ENCODE measurements at places on chromosomes 16 and 17.
A peak's percentile ranks its signal among the peaks of the same experiment; 100 is the strongest.

- peak; percentile 63 for DNase-seq
Measured at GRCh38 chr16:10668322-10669045, 26.2 kb downstream of the TEKT5 start.

- DNase-seq = no peak
Measured at GRCh38 chr17:78537217-78537860, 39.9 kb downstream of the DNAH17 start.

DNA sequence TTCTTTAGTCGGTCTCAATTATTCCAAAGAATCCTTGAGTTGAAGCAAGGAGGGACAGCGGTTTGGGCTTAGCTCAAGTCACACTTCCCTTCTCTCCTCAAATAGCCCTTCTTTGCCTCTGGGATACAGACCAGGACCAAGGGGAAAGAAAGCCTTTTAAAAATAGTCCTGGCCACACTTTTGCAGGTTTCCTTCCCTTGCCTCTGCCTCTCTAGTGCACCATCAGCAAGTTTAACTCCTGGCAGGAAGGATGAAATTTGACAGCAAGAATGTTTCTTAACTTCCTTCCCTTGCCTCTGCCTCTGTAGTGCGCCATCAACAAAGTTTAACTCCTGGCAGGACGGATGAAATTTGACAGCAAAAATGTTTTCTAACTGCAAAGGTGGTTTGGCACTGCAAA, 7.2 kb upstream of the G6PC1 start:
- no peak for DNase-seq

DNA sequence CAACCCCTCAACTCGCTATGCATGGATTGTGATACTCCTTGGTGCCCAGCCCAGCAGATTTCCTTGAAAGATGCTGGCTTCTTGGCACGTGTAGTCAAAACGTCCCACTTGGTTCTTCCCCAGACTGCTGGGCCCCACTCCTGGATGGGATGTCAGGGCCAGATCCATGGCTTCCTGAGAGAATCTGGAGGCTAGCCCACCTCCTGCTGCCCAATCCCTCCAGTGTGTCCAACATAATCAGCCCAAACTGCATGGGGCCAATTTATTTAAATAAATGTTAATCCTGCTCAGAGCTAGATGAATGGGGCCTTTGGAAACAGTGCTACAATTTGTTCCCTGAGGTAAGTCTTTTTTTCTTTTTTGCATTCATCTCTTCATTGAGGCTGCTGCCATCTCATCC, 49.4 kb downstream of the WSB1 start:
- no peak for DNase-seq

DNA sequence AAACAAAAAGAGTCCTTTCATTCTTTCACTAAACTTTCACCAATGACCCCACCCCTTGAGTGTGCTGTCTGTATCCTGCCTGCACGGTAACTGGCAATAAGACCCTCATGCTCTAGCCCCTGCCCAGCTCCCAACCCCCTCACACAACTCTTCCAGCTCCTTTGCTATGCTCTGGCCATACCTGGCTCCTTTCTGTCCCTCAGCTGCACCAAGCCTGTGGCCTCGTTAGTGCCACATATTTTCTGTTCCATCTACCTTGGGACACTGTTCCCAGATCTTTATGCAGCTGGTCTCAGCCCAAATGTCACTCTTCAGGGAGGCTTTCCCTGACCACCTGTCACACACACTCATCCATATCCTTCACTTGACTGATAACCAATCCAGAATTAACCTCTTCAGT, 47.3 kb downstream of the C16orf82 start:
- no peak for DNase-seq

DNA sequence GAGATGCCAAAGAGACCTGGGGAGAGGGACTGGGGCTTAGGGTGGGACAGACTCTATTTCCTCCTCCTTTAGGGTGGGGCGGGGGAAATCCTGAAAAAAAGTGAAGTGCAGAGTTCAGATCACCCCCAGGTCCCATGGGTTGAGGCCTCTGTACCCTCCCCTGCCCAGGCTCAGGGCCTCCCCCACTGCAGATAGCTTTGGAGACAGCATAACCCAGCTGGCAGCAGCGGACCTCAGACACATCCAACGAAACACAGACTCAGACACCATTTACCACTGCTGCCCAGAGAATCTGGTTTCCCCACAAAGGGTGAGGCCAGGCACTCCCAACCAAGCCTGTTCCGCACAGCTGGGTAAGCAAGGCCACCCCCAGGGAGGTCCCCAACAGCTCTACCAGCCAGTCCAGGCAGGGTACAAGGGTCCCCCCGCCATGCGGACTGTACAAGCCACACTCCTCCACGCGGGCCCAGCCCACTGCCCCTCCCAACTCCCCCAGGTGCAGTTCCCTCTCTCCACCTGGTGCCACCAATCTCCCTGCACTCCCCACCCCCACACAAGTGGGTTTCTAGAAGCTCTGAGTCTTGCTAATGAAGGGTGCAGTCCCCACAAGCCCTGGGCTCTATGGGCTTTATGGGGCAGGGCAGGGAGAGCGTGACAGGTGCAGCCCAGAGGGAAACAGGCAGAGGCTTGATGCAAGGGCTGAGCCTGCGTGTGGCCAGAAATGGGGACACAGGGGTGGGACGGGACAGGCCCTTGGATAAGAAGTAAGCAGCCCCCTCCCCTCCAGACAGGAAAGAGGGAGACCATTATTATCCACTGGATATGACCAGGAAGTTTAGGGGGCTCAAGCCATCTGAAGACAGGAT, 8.9 kb downstream of the RHBDF2 start:
- no peak for DNase-seq

- DNase-seq = no peak
Measured at GRCh38 chr17:14037453-14037852, 31.9 kb upstream of the COX10 start.

DNA sequence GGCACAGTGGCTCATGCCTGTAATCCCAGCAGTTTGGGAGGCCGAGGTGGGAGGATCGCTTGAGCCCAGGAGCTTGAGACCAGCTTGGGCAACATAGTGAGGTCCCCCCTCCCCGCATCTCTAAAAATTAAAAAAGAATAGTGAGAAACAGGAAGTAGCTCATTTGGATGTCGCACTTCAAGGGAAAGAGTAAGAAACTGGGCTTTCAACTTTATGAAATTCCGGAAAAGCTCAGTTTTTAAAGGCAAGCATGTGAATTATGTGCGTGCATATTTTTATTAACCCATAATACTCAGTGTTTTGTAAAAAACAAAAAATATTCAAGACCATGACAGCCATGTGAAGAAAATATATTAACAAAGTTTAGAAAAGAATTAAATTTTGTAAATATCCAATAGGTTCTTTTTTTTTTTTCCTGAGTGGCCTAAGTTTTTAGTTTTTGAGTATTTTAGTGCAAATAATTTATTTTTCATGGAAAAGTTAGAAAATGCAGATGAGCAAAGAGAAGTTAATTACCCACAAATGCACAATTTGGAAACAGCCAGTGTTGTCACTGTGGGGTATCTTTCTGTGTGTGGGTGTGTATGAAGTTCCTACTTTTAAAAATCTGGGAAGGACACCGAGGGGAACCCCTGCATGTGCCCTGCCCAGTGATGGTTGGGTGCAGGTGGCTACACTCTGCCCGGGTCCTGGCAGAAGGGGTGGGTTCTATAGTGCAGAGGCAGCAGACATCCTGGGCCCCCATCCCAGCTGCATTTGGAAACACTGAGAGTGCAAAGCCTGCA, 40.0 kb downstream of the CIBAR2 start:
- no peak for DNase-seq

- DNase-seq = peak; percentile 32
Measured at GRCh38 chr17:4249452-4250029, 14.2 kb downstream of the ANKFY1 start.

DNA sequence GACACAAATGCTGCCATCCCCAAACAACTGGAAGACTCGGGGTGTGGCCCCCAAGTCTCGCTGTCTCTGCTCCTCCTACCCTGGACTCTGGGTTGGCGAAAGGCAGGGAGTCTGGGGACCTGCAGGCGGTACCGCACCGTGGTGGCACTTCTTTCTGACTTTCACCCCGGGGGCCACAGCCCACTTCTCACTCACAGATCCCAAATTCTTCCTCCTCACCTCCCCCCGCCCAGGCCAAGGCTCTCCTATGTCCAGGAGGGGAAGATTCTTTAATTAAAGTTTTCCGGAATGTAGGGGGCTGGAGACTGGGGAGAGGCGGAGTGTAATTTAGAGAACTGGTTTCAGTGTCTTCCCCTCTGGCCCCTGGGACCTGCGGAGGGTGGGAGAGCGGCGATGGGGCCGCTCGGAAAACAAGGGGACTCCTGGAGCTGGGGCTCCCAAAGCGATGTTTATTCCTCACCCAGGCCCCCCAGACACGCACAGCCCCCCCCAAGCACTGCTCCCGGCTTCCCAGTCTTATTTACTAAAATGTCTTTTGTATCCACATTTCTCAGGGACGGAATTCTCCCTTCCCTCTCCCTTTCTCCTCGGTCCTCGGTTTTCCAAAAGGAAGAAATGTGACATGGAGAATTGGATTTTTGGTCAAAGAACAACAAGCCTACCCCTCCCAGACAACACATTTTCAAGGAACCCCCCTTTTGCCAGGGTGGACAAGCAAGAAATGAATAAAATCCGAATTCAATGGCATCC, 1.2 kb downstream of the WNT3 start:
- DNase-seq = no peak

DNA sequence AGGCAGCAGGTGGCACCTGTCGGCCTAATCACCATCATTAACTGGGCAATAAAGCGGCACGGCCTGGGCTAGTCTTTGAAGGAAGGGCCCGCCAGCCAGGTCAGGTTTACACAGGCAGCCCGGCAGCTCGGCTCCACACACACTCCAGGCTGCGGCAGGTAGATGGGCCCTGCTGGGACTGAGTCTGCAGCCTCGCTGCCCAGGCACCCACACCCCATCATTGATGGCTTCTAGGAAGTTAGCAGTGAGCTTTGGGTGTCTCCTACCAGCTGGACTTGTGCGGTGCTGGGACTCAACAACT, 6.8 kb upstream of the FOXN1 start:
- no peak for DNase-seq

DNA sequence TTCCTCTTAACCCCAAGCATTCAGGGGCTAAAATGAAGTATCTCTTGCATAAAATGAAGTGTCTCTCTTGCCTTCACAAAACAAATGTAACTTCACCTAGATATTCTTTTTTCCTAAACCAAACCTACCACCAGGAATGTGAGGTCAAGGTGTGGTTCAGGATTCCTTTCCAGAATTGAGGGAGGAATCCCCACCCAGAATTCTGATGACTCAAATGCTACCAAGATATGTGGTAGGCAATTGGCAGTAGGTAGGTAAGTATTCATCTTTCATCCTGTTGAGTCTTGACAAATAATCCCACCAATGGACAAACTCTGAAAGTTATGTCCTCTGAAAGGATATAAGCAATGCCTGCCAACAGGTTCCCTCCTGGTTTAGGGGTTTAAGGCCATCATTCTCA, 26.2 kb downstream of the TRIM16 start:
- no peak for DNase-seq

DNA sequence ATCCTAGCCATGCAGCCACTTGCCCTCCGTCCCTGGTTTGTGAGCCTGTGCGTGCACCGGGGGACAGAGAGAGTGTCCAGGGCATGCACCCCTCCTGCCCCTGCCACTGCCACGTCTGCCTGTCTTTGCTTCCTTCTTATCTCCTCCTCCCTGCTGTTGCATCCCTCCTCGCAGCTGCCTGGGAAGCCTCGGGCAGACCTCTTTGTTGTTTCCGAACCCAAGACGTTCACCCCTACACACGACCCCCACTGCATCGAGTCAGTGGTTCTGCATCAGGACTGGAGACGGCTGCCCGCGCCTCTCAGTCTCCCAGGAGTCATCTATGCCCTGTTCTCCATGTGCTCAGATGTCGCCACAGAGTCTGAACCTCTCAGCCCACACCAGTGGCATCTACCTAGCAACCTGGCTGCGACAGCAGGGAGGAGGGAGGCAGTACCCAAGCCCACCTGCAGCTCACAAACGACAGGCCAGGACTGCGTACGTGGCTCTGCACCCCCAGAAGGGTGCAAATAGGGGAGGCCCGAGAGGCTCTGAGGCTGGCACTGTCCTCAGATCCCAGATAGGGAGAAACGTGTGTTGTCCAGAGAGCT, 5.2 kb downstream of the TIMP2 start:
- no peak for DNase-seq

- DNase-seq = peak; percentile 29
Measured at GRCh38 chr16:66662445-66663194, 33.9 kb downstream of the CMTM4 start.

GRCh38 chr17:76039121-76039520, 12.0 kb upstream of the EVPL start:
- no peak for DNase-seq

- DNase-seq = no peak
Measured at GRCh38 chr17:34763728-34764665, 184.6 kb downstream of the TMEM132E start.

- DNase-seq = no peak
Measured at GRCh38 chr16:78957317-78958100, 643.0 kb downstream of the MAF start.

DNA sequence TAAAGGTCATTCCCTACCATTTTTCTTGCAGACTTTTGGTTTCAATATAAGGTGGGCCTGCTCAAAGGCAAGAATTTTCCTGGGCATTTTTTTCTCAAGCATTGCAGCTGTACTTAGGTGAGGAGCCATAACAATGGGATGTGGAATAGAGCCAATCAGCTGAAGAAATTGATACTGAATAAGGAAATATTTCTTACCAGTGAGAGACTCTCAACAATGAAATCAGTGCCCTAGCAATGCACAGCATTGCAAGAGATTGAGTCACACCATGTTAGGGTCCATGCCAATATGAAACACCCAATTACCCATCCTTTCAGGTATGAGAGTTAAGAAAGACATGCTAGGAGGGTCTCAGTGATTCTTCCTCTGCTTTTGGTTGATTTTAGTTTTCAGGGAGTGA, 237.6 kb downstream of the SOX9 start:
- DNase-seq = no peak

Data from HAP-1 (cell line).